Activated naive CD4-positive, alpha-beta T cell treated with anti-CD3 and anti-CD28 coated beads, Interleukin-2, amount 50 U/mL, for 72 hours (primary cell): ENCODE measurements at places on chromosomes 1 and 21. TPM values are rescaled to one million over a fixed set of nuclear protein-coding genes. Genes with fewer than 3 reads are reported as not detected.

DNA sequence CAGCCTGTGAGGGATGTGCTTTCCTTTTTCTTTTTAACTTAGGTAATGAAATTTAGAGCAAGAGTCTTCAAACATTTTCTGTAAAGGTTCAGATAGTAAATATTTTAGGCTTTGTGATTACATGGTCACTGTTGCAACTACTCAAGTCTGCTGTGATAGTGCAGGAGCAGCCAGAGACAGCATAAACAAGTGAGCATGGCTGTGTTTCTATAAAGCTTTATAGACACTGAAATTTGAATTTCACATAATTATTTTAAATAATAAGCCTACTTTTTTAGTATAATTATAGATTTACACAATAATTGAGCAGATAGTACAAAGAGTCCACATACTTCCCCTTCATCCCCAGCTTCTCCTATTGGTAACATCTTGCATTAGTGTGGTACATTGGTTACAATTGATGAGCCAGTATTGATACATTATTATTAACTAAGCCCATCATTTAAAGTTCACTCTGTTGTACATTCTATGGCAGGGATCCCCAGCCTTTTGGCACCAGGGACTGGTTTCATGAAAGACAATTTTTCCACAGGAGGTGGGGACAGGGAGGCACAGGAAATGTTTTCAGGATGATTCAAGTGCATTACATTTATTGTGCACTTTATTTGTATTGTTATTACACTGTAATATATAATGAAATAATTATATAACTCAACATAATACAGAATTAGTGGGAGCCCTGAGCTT lies 3.0 kb downstream of the ATF6 start:
- DNase-seq: no peak

DNA sequence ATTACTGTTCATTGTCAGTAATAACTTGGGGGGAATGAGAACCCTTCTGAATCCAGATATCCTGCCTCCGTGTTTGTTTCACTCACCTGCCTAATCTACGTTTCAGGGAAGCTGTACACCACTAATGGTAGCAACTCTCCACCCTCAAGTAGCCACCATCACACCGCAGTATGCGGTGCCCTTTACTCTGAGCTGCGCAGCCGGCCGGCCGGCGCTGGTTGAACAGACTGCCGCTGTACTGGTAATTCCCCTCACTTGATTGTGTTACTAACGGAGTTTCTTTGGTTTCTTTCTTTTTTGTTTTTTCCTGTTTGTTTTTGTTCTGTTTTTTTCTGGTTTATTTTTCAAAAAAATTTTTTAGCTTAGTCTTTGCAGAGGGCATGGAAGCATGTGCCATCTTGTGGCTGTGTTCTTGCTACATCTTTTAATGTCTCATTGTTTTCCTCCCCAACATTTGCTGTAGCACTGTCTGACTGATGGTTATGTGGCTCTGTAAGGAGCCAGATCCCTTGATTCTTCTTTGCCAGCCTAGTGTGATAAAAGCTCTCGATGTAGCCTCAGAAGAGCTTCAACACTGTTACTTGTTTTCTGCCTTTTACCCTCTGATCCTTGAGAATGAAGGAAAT lies 15.9 kb upstream of the OLFML3 start:
- DNase-seq: no peak

DNA sequence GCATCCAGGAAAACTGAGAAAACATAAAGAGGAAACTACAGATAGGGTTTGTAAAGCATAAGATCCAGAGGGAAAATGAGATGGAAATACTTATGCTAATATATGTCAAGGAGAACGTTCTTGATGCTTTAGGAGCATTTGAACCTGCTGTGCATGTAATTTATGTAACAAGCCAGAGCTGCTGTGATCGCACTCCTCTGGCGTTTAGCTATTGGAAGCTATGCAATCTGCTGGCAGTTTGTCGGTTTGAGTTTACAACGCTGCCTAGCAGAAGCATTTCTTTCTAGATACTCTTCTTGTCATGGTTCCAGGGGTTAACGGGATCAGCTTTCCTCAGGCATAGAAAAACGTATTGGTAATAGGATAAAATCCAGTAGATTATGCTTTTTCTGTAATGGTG lies 182.7 kb downstream of the KCNH1 start:
- DNase-seq: no peak

DNA sequence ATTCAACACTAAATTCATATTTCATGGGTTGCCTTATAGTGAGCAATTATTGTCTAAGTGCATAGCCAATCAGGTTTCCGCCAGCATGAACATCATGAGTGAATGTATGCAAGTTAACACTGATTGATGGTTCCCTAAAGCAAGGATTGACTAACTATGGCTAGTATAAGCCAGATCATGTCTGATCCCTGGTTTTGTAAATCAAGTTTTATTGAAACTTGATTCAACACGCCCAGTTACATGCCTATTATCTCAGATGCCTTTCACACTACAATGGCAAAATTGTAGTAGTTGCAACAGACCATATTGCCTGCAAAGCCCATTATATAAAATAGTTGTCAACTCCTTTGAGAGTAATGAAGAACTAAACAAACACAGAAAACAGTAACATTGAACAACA lies 1127.4 kb downstream of the NCAM2 start:
- DNase-seq: no peak

DNA sequence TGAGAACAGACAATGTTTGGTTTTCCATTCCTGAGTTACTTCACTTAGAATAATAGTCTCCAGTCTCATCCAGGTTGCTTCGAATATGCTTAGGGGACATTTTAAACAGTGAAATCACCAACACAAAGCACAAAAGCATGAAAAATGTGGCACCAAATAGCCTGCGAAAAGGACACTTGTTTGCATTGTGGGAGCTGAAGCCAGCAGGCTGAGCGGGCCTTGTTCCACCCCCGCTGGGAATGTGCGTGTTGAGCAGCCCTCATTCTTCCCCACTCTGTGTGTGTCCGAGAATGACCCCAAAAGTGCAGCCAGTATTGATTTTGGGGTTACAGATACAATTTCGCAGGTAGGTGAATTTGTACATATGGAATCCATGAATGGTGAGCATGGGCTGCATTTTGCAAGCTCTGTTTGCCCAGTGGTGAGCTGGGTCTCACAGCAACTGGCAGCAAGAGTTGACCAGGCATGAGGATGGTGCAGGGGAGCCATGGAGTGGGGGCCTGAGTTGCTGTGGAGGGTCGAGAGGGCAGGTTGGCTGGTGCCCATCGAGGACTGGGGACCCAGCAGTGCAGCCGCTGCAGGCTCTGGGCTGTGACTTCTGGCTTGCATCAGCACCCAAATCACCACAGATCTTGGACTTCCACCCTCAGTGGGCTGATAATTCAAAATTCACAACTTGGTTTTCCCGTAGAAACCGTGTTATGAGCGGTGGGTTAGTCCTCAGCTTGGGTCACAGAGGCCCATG lies 29.4 kb downstream of the NENF start:
- no peak for DNase-seq

The ANKRD35 gene
- 0.50 TPM for total RNA-seq
